ENCODE measurements at places on chromosomes 7 and 10. TPM values are rescaled to one million over a fixed set of nuclear protein-coding genes. Genes with fewer than 3 reads are reported as not detected.

The CELF2 gene
- total RNA-seq = 129 TPM

The CHRM2 gene
- total RNA-seq = 5.3 TPM

The NCAPG2 gene
- 12.2 TPM for total RNA-seq

The RNF32 gene
- total RNA-seq = 1.2 TPM

The IGFBP3 gene
- 6.1 TPM for total RNA-seq

The TMEM176B gene
- 2.4 TPM for total RNA-seq

The POLR2J2 gene
- 1.2 TPM for total RNA-seq

The FAM25A gene
- not detected for total RNA-seq

DNA sequence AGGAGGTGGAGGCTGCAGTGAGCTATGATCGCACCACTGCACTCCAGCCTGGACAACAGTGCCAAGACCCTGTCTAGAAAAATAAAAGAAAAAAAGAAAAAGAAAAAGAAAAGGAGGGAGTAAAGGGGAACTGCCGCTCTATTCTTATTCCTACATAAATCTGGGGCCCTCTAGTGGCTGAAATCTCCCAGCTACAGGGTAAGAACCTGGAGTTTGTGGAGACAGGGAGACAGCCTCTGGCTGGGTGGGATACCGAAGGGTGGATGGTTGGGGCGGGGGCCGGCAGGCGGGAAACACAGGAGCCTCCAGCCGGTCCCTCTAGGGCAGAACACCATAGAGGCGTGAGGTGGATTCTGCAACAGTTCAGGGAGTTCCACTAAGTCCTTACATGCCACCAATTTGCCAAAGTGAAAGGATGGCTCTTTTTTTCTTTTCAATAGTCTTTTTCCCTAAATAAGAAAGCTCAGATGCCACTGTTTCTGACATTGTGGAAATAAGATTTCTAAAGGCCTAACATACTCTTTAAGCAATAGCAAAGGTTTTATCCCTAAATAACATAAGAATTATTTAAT is 117.3 kb downstream of the SVIL start:
- DNase-seq = no peak

- no peak for DNase-seq
Measured at GRCh38 chr10:1255118-1255517, 198.9 kb downstream of the WDR37 start.

DNA sequence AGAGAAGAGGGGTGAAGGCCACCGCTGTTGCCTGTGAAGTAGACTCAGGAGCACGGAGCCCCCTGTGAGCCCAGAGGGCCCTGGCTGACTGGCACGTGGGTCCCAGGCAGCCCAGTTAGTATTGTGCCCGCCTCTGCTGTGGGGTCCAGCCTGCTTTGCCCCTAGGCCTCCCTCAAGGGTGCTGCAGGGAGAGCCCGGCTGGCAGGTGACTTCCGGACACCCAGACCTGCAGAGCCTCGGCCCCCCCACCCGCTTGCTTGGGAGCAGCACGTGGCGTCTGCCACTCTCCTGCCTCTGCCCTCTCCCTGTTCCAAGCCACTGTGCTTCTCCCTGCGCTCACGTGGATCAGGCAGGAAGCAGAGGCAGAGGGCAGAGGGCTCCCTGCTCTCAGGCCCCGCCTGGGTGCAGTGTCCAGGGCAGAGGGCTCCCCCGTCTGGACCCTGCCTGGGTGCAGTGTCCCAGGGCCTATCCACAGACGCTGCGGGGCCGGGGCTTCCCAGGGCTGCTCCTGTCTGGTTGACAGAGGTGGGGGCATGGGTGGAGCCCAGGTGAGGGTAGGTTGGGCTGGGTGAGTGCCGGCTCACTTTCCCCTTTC is 88.4 kb downstream of the DNAJB6 start:
- DNase-seq = no peak

GRCh38 chr10:10629512-10629911 is 388.2 kb upstream of the CELF2 start:
- no peak for DNase-seq

DNA sequence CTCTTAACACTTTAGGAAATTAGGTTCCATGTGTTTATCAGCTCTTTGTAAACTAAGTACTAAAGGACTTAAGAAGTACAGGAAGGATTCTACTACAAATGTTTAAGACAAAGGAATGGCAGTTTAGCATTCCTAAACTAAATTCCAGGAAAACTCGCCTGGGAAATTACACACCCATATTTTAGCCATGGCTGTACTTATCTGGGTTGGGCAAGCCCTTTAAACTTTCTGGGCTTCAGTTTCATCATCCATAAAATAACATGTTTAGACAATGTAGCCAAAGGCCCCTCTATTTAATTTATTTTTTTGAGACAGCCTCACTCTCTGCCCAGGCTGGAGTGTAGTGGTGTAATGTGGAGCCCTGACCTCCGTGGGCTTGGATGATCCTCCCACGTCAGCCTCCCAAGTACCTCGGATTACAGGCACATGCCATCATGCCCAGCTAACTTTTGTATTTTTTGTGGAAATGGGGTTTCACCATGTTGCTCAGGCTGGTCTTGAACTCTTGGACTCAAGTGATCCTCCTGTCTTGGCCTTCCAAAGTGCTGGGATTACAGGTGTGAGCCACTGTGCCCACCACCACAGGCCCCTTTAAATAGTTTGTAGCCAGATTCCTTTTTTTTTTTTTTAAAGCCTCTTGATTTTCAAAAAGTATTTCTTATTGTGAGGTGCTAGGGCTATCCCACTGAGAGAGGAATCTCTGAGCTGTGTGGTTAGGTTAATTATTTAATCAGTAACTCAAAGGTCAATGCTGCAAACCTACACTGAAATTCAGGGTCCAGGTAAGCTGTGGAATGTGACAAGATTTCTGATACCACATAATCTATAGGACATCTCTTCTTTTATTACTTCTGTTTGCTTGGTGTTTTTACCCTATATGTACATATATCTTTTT is 32.1 kb downstream of the TMEM60 start:
- DNase-seq = no peak

- no peak for DNase-seq
Measured at GRCh38 chr7:147136352-147136751, 1019.8 kb downstream of the CNTNAP2 start.

DNA sequence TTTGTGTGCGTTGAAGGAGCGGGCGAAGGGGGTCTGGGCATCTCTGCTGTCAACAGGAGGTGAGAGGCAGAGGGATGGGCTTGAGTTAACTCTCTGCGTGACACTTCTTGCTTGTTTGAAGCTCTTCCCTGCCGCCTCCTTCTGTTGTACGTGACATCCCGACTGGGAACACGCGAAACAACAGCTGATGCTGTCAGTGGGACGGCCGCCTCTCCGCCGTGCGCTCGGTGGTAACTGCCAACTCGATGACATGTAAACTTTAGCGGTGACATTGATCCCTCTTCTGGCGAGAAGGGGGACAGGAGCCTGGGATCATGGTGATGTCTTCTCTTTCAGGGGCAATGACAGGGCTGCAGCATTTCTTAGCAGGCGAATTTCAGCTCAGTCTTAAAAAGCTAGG is 394.5 kb downstream of the TYW1 start:
- DNase-seq = no peak

GRCh38 chr10:49397036-49397999 is 1.4 kb upstream of the DRGX start:
- DNase-seq = no peak

DNA sequence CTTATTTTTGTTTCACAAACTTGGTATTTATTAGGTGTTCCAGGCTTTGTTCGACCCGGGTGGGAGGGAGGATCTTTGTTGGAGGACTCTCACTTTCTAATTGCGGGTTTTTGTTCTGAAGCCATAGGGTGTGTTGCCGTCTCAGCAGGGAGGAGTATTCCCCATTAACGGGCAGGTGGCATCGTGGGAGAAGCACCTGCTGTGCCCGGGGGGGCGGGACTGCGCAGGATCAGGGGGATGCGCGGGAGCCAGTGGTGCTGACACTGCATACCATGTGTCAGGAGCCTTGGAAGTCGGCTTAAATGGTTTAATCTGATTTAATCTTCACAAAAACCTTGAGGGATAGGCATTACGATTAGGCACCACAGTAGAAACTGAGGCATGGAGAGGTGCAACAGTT is 113.0 kb downstream of the MGMT start:
- no peak for DNase-seq

GRCh38 chr7:139575338-139575680 is 51.8 kb downstream of the CLEC2L start:
- no peak for DNase-seq

DNA sequence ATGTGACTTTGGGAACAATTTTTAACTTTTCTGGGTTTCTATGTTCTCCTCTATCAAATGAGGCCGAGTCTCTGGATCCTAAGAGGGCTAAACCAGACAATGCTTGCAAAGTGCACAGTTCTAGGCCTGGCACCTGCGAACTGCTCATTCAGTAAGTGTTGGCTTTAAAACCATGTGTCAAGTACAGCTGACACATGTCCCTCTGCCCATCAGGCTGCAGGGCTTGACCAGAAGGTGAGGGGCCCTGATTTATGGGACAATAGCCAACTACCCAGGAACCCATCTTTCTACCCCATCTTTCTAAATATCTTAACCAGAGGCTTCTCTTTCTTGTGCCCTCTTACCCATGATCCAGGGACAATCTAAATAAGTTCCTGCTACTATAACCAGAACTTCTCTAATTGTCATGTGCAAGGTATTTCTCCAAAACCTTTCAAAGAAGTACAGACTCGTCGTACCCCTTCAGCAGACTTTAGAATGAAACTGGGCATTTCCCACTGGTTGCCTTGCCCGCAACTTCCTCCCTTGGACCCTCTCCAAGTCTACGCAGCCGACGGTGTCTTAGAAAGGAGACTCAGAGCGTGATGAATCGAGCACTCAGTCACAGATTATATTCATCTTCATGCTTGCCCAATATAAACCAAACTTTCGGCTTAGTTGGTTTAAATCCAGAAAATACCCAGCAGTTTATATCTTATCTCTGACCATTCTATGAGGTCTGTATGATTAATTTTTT is 69.8 kb upstream of the STEAP1B start:
- no peak for DNase-seq

- DNase-seq = no peak
Measured at GRCh38 chr7:148540041-148540738, 50.4 kb upstream of the C7orf33 start.

DNA sequence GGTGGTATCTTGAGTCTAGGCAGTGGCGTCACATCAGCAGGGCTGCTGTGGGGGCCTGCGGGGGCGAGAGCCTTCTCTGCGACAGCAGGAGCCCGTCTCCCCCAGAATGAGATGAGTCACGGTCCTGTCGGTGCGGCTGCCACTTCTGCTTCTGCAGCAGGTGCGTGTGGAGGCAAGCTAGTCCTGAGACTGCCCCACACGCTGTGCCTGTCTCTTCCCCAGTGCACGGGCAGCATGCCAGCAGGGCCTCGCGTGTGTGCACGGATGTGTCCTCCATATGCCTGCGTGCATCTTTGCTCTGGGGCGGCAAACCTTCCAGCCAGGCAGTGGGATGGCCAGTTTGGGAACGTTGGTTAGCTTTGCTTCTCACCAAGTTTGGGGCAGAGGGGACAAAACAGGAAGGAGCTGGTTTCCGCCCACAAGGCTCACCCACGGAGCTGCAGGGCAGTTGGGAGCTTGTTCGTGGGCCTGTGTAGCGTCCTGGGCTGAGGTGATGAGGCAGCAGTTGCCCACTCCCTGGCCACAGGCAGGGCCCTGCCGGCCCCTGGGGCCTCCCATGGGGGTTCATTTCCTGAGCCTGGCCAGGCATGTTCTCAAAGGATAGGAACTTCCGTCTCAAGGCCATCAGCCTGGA is 60.8 kb upstream of the PPIF start:
- DNase-seq = peak; percentile 75

DNA sequence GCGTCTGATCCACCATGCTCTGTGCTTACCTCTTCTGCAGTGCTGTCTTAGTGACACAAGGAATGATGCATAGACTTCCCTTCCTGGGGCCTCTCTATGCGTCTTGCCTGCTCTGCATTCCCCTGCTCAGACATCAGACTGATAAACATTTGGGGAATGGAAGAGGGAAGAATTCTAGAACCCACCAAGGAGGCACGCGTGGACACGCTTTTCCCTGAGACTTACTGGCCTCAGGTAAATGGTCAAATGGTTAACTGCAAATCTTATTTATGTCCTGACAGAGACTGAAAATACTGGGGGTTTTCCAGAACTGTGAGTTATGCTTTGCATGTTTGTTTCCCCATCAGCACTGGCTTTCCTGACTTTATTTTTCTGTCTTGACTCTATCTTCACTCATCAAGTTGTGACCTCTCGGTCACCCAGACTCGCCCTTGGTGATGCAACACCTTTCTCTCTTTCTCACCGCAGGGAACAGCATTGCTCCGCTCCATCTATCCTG is 285.9 kb upstream of the FZD8 start:
- DNase-seq = no peak

DNA sequence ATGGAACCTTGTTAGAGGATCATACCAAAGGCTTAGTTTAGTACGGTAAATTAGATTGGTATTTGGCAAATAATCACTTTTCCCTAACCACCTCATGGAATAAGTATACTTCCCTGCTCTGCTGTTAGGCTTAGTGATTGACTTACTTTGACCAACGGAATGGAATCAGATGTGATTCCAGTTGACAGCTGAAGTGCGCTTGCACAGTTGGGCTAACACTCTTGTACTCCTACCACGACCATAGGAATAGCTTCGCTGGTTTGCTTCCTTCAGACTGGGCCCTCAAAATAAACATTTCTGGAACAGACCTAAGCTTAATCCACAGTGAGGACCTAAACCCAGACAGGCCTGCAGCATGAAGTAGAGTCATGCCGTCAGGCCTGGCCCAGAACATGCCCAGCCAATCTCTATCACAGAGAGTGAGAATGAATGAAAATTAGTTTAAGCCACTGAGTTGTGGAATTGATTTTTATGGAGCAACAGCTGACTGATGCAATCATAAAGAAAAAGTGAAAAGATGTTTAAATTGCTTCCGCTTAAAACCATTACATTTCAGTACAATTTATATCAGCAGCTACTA is 122.3 kb downstream of the DOCK4 start:
- no peak for DNase-seq

Measured in frontal cortex (tissue), 4 donors.